ENCODE measurements at places on chromosomes 6 and 20. TPM values are rescaled to one million over a fixed set of nuclear protein-coding genes. Genes with fewer than 3 reads are reported as not detected.

HRH3 gene
- not detected for total RNA-seq

DNA sequence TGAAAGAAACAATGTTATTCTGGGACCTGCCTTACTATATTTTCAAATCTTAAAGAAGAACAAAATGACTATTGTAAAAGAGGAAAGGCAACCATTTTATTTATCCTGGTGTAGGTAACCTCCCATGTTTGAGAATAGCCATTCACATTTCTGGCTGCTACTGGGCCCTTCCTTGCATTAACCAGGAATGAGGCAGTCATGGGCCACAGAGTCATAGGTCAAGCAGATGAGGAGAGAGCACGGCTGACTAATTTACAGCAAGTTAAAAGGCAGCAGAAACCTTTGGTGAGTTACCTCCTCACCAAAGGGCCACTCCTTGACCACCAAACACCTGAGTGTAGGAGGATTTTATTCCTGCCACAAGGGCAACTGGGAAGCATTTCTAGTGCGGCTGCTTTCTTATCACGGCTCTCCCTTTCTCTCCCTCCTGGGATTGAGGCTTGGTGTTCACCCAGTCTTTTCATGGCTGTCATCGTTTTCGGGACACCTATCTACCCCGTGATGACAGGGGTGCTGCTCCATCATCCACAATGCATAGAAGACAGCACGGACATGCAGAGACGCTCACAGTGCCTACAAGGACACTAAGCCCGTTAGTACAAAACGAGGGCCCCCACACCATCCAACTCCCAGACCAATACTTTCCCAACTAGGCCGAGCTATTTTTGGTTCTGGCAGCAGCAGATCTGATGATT lies 4.4 kb upstream of the LAMA4 start:
- DNase-seq: no peak

DNA sequence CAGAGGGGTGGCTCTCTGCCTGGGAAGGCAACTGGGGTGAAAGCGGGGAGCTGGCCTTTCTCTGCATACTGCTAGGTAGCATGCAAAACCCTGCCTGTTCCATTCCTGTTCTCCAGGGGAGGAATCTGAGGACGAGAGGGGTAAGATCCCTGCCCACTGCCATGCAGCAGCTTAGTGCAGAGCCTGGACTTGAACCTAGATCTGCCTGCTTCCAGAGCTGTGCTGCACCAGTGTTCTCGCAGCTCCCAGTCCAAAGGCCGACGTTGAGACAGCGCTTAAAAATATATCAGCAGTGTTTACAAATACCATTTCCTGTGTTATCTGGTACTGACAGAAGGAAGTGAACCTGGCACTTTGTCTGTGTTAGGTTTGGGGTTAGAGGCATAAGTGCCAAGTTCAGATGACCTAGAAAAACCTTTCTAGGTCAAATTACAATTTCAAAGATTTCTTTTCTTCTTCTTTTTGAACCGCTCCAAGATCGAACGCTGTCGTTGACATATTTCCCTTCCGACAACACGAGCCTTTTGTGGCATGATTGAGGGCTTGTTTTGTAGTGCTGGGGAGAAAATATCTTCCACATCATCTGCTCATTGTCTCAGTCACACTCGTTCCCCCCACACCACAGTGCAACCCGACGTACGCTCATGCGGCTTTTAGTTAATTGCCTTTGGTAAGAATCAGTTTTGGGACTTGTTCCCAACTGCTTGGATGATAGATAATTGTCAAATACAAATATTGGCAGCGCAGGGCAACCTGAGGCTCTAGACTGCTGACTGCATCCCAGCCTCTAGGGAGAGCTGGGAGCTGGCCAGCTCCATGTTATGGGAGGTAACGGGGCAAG lies 44.6 kb downstream of the TOX2 start:
- DNase-seq: no peak

DNA sequence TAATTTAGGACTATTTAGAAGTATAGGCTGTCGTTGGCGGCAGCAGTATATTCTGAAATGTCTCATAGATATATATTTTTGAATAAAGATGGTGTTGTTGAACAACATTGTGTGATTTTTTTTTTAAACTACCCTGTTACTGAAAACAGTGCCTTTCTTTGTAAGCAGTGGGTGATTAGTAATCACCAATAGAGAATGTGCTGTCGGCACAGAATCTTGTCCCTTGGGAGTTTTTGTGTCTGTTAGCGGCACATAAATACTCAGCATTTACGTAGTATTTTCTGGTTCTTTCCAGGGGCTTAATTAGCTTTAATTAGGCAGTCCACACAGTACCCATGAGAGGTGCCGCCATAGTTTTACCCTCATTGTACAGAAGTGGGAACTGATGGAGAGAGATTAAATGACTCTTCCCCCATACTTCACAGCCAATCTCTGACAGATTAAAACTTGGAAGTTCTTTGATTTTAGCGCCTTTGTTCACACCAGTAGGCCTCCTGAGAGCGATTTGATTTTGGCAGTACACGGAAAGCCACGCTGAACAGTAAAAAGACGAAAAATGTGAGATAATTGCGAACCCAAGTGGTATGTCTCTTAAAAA lies 58.8 kb downstream of the RPRD1B start:
- no peak for DNase-seq

BFSP1 gene
- total RNA-seq: 5.1 TPM

DNA sequence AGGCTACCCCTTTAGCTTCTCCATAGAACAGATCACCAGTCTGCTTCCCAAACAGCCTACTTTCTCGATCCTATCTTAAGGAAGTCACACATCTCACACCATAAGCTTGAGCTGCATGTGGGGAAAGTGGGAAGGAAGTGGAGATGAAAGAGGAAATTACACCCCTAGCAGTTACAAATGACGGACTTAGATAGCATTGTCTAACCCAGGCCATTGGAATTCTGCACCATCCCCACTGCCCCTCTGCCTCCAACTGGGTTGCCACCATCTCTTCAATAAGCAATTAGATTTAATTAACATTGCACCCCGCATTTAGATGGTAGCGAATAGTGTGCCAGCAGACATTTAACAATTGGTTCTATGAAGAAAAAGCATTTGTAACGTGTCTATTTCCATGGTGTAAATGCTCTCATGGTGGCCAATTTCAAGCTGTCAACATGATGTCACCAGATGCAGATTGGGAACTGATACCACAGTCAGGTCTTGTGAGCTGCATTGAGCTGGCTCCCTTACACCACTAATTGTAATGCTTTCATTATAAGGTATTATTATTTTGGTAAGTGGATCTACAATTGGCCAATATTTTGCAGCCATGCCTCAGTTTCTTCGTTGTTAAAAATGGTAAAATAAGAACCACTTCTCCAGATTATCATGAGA lies 124.7 kb downstream of the CD24 start:
- no peak for DNase-seq

DNA sequence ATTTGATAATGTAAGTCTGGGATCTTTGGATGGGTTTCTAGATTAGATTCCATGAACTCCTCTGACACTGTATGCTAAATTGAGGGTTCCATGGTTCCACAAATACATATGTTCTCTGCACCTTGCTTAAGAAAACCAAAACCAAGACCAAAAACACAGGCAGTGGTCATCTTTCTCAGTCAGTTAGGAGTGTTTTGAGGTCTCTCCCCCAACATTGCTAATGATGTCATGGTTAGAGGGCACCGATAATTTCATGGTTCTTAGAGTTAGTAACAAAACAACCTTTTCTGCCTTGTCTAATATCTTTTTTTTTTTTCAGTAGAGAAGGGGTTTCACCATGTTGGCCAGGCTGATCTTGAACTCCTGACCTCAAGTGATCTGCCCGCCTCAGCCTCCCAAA lies 44.5 kb downstream of the ARID1B start:
- no peak for DNase-seq

TREML2 gene
- not detected for total RNA-seq

GRCh38 chr20:44573501-44573869 lies 8.9 kb upstream of the PKIG start:
- no peak for DNase-seq

- DNase-seq: no peak
Measured at GRCh38 chr6:125485757-125486156, 184.0 kb upstream of the HDDC2 start.

DNA sequence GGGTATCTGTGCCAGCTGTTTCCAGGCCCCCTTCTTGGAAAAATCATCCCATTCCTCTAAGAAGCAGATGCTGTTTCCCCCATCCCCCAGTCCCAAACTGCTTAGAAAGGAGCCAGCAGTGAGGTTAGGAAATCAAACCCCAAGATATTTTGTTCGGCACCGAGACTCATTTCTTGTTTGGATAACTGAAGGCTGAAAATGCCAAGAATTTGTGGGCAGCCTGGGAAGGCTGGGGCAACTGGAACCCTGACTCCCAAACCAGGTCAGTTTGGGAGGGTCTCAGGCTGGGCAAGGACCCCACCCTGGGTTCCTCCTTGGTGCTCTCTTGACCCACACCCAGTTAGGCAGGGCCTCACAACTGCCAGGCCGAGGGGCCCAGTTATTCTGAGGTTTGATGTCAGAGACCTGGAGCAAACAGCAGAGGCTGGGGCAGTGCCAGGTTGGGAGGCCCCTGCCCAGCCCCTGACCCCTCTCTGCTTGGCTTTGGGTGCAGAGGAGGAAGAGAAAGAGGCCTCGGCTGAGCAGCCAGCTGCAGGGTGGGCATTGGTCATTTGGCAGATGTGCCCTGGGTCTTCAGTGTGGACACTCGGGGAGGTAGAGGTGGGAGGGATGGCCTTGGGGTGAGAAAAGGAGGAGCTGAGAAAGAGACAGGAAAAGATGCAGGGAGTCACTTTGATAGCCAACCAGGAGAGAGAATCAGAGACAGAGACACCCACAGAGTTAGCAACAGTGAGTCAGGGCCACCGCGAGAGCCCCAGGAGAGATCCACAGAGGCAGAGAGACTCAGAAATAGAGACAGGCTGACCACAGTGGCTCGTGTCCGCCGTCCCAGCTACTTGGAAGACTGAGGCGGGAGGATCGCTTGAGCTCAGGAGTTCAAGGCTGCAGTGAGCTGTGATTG lies 5.0 kb downstream of the ANGPT4 start:
- DNase-seq: no peak

CASS4 gene
- total RNA-seq: 6.7 TPM

FOXF2 gene
- not detected for total RNA-seq

DNA sequence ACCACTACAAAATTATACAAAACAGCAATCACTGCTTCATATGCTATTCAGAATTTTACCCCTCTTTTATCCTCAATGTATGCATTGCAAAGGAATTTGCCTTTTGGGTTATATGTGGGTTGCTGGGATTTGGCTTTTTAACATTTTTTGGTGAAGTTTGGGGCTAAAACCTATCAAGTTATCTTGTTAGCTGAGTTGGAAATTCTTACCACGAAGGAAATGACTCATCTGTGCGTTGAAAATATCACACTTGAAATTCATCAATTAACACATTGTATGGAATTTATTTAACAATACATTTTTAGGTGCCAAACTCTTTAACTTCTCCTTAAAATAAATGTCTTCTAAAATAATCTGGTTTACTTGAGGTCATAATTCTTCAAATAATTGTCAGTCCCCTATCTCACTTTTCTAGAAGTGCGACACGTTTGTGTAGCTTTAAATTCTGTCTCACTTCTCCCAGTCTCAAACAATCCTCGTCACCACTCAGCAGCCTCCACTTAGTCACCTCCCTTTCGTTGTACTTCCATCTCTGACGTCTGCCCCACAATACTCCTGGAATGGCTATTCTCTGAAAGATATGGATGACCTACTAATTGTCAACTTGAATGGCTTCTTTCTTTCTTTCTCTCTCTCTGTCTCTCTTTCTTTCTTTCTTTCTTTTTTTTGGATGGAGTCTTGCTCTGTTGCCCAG lies 88.5 kb downstream of the PHACTR1 start:
- no peak for DNase-seq

DNAH8 gene
- total RNA-seq: 0.69 TPM

ABHD16B gene
- total RNA-seq: not detected

DNA sequence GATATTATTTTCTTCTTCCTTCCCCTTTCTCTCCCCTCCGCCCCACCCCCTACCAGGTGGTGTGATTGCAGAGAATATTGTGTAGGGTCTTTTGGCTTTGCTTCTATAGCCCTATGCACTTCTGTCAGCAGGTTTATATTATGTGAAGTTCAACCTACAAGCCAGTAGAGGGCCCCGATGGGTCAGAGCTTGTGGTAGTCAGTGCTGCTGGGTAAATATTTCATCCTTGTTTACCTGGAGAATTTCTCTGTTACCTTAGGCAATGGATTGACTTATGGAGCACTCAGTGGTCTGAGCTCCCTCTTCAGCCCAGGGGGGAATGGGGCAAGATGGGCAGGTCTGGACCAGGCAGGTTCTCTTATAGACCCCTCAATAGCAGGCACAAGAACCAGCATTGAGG lies 720.9 kb downstream of the GRIK2 start:
- DNase-seq: no peak

DNA sequence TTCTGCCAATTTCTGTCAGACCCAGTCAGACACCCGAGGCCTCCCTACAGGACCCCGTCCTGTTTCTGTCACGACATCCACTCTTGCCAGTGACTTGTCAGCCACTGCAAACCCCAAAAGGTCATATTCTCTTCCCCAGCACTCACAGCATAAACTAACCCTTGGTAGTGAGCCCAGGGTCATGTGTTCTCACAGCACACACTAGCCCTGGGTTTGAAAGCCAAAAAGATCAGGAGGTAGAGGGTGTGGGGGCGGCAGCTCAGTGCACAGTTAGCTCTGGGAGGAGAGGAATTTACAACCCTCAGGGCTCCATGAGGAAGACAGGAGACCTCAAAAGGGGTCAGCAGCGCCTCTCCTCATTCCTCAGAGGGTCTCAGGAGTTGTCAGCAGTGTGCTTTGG lies 9.9 kb upstream of the SNX9 start:
- DNase-seq: peak; percentile 54

DNA sequence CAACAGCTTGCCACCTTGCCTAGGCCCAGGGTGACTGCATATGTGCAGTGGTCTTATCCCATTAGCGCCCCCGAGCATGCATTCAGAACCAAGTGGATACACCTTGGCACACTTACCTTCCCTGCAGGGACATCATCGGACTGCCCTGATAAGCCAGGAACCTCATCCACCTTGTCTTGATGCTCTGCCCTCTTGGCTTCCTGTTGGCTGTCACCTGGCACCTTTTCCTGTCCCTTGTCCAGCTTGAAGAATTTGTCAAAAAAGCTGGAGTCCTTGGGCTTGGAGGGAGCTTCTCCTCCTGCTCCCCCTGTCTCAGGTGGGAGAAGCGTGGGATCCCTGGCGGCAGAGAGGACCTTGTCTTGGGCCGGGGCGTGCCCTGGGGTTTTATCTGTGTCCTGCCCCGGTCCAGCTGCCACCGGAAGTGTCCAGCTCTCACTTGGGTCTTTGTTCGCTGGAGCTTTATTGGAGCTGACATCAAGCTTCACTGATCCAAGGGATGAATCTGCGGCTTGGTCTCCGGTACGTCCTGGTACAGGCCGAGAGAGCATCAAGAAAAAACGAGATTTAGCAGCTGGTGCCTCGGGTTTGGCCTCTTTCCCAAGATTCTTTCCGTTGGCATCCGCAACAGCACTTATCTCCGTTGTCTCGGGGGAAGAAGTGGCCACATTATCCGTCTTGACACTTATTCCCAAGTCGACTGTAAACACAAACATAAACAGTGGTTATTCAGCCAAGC lies 42.0 kb downstream of the BCAS1 start:
- DNase-seq: no peak

- peak; percentile 42 for DNase-seq
Measured at GRCh38 chr20:38209054-38209675, 44.1 kb upstream of the TGM2 start.

Data from uterus (tissue), 4 donors.